Stimulated activated CD4-positive, alpha-beta T cell treated with anti-CD3 and anti-CD28 coated beads, Interleukin-12 subunit alpha, Interleukin-12 subunit beta, amount 100 ng/mL, for 24 hours (primary cell): ENCODE measurements at places on chromosomes 7 and 10.

GRCh38 chr10:78320506-78320905 is 286.8 kb downstream of the RPS24 start:
- no peak for DNase-seq

GRCh38 chr10:89438525-89438924 is 24.2 kb downstream of the IFIT5 start:
- DNase-seq = no peak

- DNase-seq = no peak
Observed at GRCh38 chr7:106767078-106767477, 98.0 kb upstream of the PIK3CG start.

DNA sequence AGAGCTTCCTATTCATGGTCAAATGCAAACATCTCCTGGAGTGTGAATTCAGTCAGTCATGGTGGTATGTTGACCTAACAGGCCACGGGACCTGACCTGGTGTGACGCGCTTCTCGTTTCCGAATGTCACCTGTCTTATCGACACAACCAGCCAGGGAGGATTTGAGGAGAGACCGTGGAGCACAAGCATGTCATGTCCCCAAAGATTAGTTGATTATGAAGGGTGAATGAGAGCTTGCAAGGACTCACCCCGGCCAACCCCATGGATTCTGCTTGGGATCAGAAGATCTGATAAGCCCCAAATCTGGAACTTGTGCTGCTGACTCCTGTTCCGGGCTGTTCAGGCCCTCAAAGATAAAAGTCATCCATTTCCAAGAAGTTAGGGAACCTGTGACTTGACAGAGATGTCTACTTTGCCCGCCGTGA is 10.5 kb downstream of the ADRA2A start:
- no peak for DNase-seq

DNA sequence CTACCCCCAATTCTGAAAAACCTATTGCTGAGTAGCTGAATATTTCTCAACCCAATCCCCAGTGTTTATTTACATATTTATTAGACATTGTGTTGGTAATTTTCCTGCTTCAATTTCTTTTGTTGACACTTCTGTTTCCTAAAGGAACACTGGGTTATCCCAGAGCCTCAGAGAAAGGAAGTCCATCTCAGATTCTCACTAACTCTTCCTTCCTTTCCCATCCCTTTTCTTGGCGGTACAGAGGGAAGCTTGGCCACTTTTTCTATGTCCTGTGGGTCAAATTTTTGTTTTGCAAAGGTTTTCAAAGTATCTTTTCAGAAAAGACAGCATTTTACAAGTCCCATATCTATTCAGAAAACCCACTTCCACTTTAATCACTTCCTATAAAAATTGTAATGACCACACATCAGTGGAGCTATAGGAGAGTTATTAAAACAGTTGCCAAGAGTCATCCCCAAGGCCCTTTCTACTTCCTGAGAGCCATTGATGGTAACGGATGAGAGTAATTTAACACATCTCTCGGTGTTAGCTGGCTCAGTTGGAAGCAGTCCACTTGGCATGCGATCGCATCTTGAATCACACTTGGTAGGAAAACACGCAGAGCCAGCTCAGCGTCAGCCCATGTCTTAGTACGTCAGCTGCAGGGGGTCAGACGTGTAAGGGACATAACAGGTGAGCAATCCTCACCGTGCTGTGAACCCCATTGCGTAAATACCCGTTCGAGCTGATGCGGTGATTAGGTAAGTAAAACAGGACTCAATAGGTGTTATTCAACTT is 231.1 kb upstream of the ADARB2 start:
- DNase-seq = no peak

GRCh38 chr7:155032978-155033377 is 30.1 kb upstream of the PAXIP1 start:
- no peak for DNase-seq

DNA sequence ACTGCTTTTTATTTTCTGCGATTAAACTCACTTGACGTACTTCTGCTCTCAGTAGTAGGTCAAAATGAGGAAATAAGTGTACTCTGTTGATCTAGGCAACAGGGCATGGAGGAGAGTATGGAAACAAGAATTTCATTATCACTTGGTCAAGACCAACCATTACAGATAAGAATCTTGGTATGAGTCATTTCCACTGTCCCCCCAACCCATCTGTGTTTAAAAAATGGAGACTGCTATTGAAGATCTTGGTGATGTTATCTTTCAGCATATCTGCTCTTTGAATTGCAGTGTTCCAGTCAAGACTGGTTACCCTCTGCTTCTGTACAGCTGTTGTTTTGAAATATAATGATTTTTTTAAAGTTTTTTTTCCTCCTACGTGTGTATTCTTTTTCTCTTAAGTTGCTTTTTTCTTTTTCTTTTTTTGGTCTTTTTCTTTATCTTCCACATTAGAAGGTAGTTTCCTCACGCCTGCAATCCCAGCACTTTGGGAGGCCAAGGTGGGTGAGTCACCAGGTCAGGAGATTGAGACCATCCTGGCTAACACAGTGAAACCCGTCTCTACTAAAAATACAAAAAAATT is 11.7 kb downstream of the STAM start:
- DNase-seq = no peak

- DNase-seq = no peak
Observed at GRCh38 chr10:112792487-112793201, 157.4 kb upstream of the TCF7L2 start.

DNA sequence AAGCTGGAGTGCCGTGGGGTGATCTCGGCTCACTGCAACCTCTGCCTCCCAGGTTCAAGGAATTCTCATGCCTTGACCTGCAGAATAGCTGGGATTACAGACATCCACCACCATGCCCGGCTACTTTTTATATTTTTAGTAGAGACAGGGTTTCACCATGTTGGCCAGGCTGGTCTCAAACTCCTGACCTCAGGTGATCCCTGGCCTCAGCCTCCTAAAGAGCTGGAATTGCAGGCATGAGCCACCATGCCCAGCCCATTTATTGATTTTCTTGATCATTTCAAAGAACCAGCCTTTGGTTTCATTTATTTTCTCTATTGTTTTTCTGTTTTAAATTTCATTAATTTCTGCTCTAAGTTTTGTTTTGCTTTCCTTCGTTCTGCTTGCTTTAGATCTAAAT is 50.3 kb downstream of the GUSB start:
- no peak for DNase-seq

GRCh38 chr7:24767878-24768569 is 10.8 kb upstream of the GSDME start:
- no peak for DNase-seq

DNA sequence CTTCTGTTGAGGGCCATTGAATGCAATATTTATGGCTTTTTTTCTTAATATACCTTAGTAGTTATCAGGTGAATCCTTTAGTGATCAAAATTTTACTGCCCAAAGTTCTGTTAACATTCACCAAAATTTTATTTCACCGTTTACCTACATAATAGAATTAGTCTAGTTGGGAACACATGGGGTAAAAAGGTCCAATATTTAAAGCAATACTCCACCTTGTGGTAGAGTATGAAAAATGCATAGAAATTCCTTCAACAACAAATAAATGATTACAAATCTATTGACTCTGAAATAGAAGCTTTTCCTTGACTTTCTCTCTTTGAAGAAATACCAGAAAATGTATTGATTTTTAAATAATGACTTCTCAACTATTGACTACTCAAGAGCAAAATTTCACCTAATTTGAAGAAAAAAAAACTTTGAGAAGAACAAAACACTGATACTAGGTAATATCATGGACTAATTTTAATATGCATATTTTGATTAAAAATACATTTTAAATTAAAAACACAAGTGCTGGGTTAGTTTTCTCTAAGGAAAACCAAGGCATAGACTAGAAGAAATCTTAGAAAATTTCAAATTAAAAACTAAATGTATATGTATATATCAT is 43.3 kb downstream of the POLR1F start:
- DNase-seq = no peak

DNA sequence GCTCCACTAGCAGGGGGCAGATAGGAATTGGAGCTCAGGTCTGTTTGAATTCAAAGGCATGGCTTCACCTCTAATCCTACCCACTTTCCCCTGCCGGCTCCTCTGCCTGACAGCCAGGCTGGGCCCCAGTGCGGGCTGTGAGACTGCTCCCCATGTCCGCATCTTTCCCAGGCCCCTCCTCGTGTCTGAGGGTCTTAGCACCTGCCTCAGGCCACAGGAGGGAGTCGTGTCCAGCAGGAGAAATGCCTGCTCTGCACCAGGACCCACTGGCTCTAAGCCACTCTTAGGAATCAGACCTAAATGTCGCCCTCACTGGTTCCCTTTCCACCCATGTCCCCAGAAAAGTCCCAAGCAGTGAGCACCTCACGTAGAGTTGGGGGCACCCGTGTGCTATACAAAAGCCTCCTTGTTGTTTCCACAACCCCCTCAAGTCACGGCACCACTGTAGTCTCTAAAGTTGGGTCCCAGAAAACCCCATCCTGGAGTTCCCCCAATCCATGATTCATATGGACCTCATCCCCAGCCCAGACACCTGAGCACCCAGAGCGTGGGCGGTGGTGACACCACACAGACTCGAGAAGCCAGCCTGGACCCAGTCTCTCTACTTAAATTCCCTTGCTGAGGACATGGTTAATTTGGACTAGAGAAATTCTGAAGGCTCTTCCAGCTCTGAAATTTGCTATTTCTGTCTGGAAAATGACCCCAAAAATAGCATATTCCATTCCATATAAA is 466.4 kb upstream of the ZMIZ1 start:
- DNase-seq = no peak

DNA sequence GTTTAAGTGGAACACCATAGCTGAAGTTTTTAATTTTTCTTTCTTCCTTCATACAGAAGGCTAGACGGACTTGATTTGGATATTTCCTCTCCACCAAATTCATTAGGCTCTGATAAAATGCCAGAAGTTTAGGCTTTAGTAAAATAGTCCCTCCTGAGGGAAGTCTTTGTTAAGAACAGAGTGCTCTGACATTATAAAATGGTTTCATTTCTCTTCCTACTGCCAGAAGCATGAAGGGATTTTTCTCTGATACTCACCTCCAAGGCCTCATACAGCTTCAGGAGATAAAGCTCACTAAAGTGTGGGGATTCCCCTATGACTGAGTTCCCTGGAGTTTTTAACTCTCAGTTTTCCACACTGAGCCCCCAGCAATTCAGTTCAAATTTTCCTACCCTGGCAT is 1489.6 kb downstream of the REEP3 start:
- no peak for DNase-seq

GRCh38 chr10:7100032-7100702 is 310.7 kb downstream of the SFMBT2 start:
- DNase-seq = no peak

- no peak for DNase-seq
Observed at GRCh38 chr10:6788731-6789130, 208.7 kb upstream of the PRKCQ start.

DNA sequence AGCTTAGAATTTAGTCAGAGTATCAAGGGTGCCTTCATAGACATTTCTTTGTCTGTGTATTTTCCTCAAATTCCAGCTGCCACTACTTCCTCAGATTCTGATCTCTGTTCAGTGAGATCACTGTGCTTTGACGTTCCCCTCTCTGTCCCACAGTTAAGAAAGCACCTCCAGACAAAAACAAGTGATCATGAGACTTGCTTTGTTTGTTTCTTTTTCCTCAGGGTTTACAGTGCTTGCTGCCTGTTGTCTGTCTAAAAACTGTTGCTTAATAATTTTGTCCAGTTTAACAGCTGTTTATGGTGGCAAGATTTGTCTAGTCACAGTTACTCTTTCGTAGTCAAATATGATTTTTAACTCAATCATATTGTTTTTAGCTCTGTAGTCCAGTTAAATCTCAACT is 29.1 kb downstream of the TRUB1 start:
- DNase-seq = no peak

- no peak for DNase-seq
Observed at GRCh38 chr7:32761451-32762205, 129.9 kb downstream of the KBTBD2 start.

GRCh38 chr10:6173203-6173602 is 29.5 kb upstream of the PFKFB3 start:
- peak; percentile 17 for DNase-seq

DNA sequence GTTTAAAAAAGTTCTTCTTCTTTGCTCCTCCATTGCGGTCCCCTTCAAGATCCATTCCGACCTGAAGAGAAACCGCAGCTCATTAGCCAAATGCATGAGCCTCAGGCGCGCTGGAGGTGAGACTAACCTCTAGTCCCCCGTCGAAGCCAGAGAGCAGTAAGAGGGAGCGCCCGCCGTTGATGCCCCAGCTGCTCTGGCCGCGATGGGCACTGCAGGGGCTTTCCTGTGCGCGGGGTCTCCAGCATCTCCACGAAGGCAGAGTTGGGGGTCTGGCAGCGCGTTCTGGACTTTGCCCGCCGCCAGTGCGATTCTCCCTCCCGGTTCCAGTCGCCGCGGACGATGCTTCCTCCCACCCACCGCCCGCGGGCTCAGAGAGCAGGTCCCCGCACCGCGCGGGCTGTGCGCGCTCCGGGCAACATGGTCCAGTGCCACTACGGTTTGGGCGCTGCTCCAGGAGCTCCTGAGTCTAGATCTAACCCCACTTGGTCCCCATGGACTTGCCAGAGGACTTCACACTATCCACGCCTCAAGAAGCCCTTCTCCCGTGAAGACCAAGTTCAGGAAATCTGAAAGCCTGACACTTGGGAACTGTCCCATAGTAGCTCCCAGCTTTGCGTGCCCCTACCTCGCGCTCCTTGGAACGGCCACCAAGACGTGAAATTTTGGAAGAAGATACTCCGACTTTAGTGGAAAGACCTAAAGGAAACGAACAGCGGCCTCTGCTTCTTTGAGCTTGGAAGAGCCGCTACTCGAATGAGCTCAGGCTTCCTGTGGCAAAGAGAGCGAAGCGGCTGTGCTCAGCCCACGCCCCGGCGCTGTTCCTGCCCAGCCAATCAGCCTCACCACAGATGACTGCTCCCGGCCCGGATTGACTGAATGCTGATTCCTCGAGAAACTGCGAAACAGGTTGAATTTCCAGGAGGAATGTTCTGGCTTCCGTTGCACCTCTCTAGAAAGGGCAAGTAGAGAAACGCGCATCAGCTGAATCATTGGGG is at the start of gene ABCB1:
TSS of gene ABCB1 (minus strand) at position 755 of the 995 bp plus-strand sequence. CDS start at position 55, 700 bp downstream.
- peak; percentile 45 for DNase-seq

- DNase-seq = no peak
Observed at GRCh38 chr10:5370493-5371352, 6.0 kb downstream of the UCN3 start.

DNA sequence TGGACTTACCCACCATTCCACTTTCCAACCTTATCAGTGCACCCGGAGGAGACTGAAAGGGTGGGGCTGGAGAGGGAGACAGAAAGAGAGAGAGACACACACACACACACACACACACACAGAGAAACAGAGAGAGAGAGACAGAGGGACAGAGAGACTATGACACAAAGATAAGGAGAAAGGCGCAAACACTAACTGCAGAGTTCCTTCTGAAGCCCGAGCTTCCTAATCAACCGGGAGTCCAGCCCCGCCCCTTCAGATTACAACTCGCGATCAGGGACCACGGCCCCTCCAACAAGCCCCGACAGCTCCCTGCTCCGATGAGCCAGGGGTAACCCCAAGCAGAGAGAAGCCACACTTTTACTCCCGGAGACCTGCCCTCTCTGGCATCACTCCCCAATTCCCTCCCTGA is 499 bp downstream of the GAL3ST4 start:
- DNase-seq = no peak

DNA sequence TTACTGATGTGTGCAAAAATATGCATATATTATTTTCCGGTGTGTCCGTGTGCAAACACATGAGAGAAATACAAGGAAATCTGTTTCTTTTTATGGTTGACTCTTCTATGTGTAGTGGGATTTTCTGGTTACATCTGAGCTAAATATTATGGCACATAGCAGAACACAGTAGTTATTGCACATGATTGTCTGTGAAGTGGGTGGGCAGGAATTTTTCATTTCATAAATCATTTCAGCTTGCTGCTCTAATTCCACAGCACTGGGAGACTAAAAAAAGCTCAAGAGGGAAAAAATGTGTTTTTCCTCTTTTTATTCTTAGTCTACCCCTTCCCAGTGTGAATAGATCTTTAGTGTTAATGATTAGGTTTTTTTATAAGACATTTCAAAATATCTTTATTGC is 197.9 kb downstream of the MBL2 start:
- no peak for DNase-seq
